ENCODE measurements at places on chromosomes 12 and 14. TPM values are rescaled to one million over a fixed set of nuclear protein-coding genes. Genes with fewer than 3 reads are reported as not detected.

GRCh38 chr12:8948701-8949341, 624 bp downstream of the M6PR start:
- peak overlapping the region; percentile 97 for H3K27ac ChIP-seq
- DNase-seq, result peak; percentile 40
- H3K4me1 ChIP-seq, result peaks cover 43% of the 10 kb centered on the region
- no peaks in the 10 kb centered on the region for H3K27me3 ChIP-seq
- peaks cover 25% of the 10 kb centered on the region for H3K36me3 ChIP-seq

CMA1 gene
- total RNA-seq, result not detected

DNA sequence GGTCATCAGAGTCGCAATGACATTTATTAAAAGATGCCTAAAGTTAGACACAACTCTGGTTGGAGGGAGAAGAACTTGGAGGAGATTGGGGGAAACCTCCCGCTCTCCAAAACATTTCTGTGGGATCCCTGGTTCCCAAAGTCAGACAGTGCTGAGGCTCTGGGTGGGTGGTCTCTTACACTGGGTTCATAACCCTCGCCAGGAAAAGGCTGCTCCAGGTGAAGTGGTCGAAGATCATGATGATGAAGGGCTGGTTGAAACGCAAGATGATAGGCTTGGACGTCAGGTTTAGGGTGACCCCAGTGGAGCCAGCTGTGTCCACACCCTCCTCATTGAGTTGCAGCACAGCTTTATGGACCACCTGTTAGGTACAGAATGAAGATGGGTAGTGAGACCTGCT, 11.2 kb upstream of the SERPINA10 start:
- no peaks in the 10 kb centered on the region for H3K4me1 ChIP-seq
- DNase-seq, result no peak
- no peaks in the 10 kb centered on the region for H3K36me3 ChIP-seq
- H3K27ac ChIP-seq, result no peak overlapping the region
- no peaks in the 10 kb centered on the region for H3K27me3 ChIP-seq
- H3K4me3 ChIP-seq, result no peak overlapping the region

SPTB gene
- total RNA-seq, result not detected

DNA sequence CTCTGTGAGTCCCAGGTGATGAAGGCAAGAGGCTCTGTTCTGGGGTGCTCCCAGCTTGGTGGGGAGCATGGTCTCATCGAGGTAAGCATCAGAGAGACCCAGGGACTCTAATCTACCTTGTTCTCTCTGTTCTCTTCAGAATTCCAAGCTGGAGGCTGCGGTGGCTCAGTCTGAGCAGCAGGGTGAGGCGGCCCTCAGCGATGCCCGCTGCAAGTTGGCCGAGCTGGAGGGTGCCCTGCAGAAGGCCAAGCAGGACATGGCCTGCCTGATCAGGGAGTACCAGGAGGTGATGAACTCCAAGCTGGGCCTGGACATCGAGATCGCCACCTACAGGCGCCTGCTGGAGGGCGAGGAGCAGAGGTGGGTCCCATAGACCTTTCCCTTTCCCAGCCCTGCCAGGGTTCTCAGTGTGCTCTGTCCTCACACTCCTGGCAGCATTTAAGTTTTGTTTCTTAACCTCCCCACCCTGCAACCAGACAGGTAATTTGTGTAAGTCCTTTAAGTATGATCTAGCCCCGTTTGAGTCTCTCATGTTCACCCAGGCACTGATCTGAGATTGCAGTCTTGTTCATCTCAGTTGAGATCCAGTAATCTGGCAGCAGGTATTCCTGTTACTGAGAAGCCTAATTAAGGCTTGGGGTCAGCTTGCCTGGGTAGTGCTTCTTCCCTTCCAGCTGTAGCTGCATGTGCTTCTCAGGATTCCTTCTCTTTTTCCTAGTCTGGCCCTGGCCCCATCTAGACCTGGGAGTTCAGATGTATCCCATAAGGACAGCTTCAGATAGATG, 14.8 kb upstream of the KRT81 start:
- no peak overlapping the region for H3K27ac ChIP-seq
- H3K27me3 ChIP-seq, result peaks cover 17% of the 10 kb centered on the region

DNA sequence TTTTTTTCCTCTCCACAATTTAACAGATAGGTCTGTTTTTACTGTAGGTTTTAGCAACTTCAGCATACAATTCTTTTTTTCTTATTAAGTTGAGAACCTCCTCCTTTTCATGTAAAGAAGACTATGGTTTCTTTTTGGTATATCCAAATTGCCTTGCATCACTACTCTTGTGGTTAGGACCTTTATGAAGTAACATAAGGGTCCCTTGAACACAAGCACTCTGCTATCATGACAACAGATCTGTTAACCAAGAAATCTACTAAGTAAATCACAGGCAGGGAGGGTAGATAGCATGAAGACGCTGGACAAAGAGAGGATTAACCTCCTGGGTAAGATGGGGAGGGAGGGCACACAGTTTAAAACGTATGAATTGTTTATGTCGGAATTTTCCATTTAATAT, 380.6 kb downstream of the CCDC91 start:
- DNase-seq, result no peak
- no peak overlapping the region for H3K4me3 ChIP-seq
- H3K27me3 ChIP-seq, result no peaks in the 10 kb centered on the region
- H3K27ac ChIP-seq, result peak overlapping the region; percentile 27
- H3K36me3 ChIP-seq, result no peaks in the 10 kb centered on the region

CCDC63 gene
- not detected for total RNA-seq

DNA sequence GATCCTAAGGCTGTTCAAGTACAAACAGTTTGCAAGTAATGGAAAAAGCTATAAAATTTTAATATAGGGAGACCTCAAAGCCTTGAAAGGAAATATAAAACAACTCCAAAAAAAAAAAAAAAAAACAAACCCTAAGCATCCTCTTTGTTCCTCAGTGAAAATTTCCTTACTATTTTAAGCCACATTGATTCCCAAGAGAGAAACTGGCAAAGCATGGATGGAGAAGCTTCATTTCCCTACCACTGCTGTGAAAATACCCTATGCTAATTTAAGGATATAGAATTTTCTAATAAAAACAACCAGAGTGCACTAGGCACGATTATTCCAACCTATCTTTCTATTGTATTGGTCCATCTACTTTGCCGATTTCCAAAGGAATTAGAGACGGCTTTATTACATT, 283.1 kb downstream of the CACNA1C start:
- DNase-seq, result no peak
- no peak overlapping the region for H3K4me3 ChIP-seq
- no peaks in the 10 kb centered on the region for H3K27me3 ChIP-seq
- peaks cover 10% of the 10 kb centered on the region for H3K4me1 ChIP-seq
- peak overlapping the region; percentile 84 for H3K27ac ChIP-seq

GRCh38 chr12:115943310-115943629, 334.2 kb downstream of the MED13L start:
- H3K4me1 ChIP-seq, result no peaks in the 10 kb centered on the region
- DNase-seq, result no peak
- no peaks in the 10 kb centered on the region for H3K27me3 ChIP-seq
- no peak overlapping the region for H3K27ac ChIP-seq
- H3K36me3 ChIP-seq, result no peaks in the 10 kb centered on the region
- H3K4me3 ChIP-seq, result no peak overlapping the region

ARHGEF40 gene
- 171 TPM for total RNA-seq

DNA sequence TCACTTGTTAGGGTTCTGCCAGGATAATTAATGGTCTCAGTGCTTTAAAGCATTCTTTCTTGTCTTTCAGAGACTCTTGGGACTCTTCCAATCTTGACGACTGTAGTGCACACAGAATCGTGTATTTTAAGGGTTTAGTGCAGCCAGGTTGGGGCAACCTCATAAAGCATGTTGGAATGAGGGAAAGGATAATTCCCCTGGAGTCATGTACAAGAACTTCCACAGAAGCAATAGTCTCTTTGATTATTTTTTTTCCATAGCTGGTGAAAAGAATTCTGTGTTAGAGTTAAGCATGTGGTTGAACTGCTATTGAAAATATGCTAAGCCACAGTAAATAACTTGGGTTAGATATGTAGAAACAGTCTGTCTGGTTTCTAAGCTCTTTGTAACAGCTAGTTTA, 246.8 kb upstream of the DAAM1 start:
- no peaks in the 10 kb centered on the region for H3K4me1 ChIP-seq
- no peaks in the 10 kb centered on the region for H3K36me3 ChIP-seq
- H3K4me3 ChIP-seq, result no peak overlapping the region
- DNase-seq, result no peak
- H3K27ac ChIP-seq, result no peak overlapping the region
- peaks cover 4% of the 10 kb centered on the region for H3K27me3 ChIP-seq

DNA sequence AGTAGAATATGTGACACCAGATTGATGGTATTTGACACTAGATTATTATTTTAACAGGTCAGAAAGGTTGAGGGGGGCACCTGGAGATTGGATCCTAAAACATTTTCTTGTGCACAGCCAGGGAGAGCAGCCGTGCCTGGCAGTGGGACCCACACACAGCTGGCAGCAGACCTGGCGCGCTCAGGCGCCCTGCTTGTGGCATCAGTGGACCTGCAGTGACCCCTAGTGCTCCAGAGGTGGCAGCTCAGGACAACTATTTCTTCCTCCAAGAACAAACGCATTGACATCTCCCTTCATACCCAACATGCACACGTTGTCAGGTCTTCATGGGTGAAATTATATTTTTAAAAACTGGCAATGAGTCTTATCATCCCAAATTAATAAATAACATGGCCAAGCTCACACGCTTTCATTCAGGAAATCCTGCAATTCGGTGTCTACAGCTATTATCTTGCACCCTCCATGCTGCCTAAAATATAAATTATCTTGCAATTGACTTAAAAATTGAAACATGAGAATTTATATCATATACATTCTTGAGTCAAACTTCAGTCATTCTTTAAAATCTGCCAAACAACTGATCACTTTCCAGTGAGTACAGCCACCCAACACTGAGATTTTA, 7.7 kb upstream of the TMEM132D start:
- no peak overlapping the region for H3K4me3 ChIP-seq
- H3K27me3 ChIP-seq, result no peaks in the 10 kb centered on the region
- peak; percentile 82 for DNase-seq
- H3K4me1 ChIP-seq, result peaks cover 5% of the 10 kb centered on the region

B4GALNT3 gene
- total RNA-seq, result 78.8 TPM

- no peak overlapping the region for H3K4me3 ChIP-seq
- H3K27me3 ChIP-seq, result no peaks in the 10 kb centered on the region
- DNase-seq, result no peak
- no peak overlapping the region for H3K27ac ChIP-seq
Measured at GRCh38 chr14:76613616-76614015, 147.7 kb upstream of the VASH1 start.

DNA sequence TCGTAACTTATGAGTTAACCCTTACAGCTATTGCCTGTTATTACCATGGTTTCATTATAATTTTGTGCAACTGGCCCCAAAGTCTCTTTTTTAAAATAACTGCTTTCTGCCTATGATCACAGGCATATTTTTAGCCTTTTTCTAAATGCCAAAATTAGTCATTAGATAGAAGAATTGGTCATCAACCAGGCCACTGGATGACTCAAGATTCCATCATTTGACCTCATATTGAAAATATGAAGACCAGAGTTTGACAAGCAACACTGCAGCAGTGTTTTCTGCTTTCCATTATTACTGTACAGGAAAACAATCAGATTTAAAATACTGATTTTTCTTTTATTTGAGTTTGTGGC, 54.7 kb upstream of the OTOGL start:
- no peaks in the 10 kb centered on the region for H3K27me3 ChIP-seq
- no peaks in the 10 kb centered on the region for H3K36me3 ChIP-seq
- no peak for DNase-seq
- H3K27ac ChIP-seq, result peak overlapping the region; percentile 4

All from stomach (tissue), 19 donors.